ENCODE measurements at places on chromosomes 6 and 20.
A peak's percentile ranks its signal among the peaks of the same experiment; 100 is the strongest.

DNA sequence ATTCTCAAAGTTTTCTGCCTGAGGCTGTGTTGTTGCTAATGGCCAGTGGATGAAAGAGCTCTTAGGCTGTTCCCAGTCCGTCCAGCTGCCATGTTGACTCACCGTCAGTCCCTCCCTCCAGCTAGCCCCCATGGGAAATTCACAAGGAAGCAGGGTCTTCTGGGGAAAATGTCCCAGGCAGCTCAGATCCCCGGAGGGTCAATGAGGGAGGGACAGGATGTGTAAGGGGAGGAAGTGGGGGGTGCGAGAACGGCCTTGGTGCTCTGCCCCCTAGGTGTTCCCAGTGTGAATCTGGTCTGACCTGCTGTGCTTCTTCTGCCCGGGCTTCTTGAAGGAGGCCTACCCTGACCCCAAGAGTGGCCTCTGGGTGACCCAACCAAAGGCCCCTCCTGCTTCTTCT is 65.9 kb downstream of the CEBPB start:
- no peak for DNase-seq

DNA sequence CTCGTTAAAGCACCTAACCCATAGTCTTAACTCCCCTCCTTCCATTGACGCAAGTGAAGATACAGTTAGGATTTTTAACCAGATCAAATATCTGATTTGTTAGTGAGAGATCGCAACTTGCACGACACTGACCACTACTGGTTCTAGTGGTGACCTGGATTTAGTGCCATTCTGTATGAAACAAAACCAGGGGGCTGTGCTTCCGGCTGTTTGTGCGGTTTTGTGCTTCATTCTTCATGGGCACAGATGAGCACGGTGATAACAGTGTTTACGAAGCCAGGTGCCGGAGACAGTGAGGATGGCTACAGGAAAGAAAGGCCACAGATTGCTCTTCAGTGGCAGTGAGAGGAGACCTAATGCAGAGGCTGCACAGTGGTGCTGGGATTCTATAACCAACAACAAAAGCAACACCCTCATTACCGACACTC is 75.5 kb downstream of the NOL4L start:
- peak; percentile 92 for DNase-seq

- DNase-seq = no peak
These were observed 27.0 kb upstream of the AGPAT4 start for GRCh38 chr6:161300823-161301222.

DNA sequence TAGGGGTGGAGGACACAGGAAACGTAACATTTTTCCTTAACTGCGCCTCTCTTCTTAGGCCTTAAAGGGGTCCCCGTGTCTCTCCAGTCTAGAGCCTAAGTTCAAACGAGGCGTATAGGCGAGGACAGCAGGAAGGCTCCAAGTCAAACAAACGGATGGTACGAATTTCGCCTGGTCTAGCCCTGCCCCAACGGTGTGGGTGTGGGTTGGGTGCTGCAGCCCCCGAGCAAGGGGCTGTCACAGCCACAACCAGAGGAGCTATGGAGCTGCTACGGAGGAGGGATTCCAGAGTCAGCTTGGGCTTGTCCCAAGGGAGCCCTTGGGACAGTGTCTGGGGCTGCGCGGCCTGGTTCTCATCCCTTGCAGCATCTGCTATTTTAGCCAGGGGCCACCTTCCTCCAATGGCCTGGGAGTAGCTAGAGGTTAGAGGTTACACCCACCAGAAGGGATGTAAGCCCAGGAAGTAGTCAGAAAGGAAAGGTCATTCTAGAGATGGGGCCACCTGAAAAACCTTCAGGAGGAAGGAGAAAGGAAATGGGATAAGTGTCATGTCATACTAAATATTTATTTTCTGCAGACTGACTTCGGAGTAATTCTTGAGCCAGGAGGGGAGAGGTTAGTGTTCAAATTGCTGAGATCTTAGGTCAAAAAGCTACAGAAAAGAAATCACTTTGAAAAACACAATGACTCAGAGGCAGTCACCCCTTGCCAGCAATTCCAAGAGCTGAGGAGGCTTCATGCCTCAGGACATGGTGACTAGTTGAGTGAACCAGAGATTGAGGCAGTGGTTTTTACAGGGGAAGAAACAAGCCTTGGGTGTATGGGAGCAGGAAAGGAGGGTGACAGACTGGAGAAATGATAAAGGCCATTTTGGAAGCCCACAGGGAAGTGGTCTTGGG is 21.7 kb downstream of the VPS52 start:
- DNase-seq = no peak

GRCh38 chr6:66291905-66292304 is 584.9 kb upstream of the EYS start:
- DNase-seq = no peak

GRCh38 chr6:28443112-28443773 is at the start of gene ZSCAN23:
TSS of gene ZSCAN23 (minus strand) at chr6:28443491. CDS start at chr6:28436266, 7,225 bp downstream.
- peak; percentile 89 for DNase-seq

GRCh38 chr20:47876311-47877088 is 91.2 kb upstream of the SULF2 start:
- no peak for DNase-seq

DNA sequence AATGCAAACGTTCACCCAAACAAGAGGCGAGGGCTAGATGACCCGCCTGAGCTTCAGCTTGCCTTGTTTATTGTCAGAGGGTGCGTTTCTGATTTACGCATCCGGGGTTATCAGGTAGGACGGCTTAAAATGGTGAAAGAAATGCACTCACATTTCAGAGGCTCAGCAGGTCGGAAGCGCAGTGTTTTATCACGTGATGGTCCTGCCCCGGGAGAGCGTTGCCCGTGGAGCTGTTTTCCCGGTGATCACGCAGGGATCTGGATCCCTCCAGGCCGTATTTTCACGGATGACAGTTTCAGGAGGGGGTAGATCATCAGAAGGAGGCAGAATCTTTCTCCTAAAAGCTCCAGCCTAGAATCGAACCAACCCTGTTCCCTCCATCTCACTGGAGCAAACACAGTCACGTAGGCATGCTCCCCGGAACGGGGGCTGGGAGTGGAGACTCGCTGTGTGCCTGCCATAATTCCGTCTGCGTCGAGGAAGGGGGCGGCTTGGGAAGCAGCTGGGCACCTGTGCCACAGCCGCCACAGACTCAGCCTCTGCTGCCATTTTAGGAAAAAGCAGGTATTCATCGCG is 121.7 kb downstream of the SMOC2 start:
- no peak for DNase-seq

DNA sequence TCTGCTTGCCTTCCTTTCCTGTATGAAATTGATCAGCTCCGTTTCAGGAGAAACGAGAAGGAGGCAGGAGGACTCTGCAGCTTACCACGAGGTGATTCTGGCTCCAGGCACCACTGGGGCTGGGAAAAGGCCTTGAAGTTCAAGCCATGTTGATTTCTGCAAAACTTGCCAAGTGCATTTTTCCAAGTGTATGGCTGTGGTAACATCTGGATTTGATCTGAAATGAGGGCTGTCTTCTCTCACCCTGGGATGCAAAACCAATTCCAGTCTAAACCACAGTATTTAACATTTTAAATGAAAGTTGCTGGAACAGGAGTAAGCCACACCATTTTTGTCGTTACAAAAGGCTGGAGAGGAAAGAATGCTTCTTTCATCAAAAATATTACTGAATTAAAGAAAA is 36.1 kb upstream of the FAM210B start:
- DNase-seq = no peak

DNA sequence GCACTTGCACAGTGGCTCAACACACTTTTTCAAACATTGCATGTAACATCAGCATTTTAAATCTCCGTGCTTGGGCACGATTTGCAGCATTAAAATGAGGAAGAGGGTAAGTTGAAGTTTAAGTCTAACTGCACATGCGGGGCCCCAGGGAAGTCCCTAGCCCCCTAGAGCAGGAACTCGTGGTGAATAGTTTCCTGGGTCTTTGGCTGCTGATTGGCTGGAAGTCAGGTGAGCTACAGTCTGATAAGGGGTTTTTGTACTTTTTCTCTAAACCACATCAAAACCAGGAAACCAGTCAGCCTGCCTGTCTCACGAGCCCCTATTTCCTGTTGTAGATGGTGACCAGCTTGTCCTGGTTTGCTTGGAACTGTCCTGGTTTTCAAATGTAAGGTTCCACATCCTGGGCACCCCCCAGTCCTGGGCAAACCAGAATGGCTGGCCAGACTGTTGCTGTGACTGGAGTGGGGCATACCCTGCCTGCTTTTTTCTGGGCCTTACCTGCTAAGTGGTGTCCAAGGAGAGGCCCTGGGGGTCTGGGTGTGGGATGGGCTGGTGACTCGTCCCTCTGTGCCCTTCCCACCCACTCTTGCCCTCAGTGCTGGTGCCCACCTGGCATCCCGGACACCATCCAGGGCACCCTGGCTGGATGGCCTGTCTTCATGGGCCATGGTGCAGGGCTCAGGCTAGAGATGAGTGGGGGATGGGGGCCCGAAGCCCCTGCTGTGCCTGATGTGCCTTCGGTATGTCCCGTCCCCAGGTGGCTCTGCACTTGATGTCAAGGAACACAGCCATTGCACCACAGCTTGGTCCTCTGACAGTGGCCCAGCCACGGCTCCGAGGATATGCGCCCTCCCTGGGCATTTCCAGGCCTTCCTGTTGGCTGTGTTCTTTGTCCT is 31.8 kb downstream of the SUN5 start:
- no peak for DNase-seq

DNA sequence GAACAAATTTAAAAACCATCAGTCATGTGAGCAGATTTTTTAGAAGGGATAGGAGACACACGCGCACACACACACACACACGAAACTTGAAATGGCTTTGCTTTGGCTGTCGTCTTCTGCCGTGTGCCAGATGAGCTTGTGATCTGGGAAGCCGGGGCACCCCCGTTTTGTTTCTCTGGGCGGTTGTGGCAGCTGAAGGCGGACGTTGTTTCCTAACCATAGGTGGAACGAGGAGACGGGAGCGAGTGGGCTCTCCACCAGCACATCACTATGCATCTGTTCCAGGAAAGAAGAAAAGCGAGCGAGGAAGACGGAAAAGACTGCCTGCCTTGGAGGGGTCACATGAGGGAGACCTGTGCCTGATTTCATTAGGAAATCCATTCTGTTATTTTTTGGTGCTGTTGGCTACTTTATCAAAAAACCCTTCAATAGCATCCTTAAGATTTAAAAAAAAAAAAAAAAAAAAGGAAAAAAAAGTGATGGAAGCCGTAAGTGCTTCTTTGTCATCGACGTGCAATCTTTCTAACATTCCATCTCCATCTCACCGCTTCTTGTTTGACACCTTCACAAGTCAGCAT is 142.1 kb downstream of the DTNBP1 start:
- no peak for DNase-seq

- DNase-seq = no peak
These were observed 173.4 kb downstream of the MRPL14 start for GRCh38 chr6:43953794-43954310.

- no peak for DNase-seq
These were observed 5.8 kb downstream of the TFAP2C start for GRCh38 chr20:56634735-56635385.

DNA sequence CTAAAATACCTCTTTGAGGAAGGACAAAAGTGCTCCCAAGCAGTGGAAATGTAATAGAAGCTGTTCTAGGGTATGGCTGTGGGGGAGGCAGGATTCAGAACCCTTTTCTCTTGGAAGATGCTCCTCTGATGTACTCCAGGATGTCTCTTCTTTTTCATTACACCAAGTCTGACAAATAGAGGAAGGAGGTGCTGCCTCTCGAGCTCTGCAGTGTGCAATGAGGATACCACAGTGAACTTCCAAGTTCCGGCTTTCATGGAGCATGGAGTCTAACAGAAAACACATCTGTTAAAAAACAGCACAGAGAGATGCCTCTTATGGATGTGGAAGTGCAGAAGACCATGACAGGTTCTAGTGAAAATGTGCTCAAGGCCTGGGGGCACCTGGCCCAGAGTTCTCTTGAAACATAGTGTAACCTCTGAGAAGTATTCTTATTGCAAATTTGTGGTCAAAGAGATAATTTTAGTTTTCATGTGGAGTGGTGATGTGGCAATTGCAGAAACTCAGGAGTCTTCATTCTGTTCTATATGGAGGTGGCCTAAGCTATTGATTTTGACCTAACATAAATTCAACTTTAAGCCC is 362.0 kb upstream of the CITED2 start:
- no peak for DNase-seq

DNA sequence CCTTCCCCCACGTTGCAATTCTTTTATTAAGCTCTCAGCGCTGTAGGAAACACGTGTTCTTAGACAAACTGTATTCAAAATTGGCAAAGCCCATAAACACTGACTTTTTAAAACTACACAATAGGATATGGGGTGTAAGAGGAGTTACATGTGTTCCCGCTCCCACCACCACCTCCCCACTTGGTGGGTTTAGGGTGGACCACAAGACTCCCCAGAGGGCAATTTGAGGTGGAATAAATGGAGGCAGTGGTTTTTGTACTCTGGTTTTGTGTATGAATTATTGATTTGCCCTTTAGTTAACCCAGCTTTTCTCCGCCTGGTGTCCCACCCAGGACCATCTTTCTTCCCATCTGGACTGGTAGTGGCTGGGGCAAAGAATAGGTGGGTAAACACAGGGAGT is 3.7 kb downstream of the UQCC2 start:
- no peak for DNase-seq

DNA sequence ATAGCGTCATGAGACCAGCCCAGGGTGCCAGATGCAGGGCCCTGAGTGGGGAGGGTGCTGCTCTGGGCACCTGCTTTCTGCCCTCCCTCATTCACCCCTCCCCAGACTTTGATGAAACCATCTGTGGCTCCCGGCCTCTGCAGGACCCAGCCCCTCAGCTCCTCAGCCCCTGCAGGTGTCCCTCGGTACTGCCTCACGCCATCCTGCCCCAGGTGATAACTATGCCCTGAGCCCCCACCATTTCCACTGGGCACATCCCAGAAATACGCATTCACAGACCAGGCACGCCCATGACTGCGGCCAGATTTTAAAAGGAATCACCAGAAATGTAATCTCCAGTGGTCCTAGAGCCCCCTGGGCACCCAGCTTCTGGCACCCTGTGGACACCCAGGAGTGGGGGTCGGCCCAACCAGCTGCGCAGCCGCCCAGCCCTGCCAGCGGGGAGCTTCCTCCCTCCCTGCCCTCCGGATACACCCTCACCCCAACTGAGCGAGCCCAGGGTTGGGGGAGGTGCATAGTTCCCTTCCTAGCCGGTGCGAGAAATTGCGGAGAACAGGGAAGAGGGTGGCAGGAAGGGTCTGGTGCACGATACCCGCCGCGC is 615 bp upstream of the NTSR1 start:
- DNase-seq = peak; percentile 56

DNA sequence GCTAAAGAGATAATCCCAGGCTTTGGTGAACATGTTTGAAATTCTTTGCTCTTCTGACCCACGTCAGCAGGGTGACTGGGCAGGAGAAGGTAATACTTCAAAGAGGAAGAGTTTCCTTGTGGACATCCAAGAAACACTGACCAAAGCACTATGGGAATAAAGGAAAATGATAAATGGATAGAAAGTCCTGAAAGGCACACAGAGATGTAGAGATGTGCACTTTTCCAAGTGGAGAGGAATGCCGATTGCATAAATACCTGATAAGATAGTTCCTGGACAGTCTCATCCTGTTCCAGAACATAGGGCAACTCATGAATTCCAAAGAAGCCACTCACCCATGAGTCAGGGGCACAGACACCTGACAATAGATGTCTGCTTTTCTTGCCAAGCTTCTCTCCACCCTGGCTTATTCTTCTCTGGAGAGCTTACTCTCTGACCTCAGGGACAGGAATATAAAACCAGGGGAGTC is 191.3 kb upstream of the FOXA2 start:
- peak; percentile 56 for DNase-seq

Measured in HTR-8/SVneo (cell line).